Natural killer cell (primary cell): ENCODE measurements at places on chromosomes 12 and 14. TPM values are rescaled to one million over a fixed set of nuclear protein-coding genes. Genes with fewer than 3 reads are reported as not detected.

DNA sequence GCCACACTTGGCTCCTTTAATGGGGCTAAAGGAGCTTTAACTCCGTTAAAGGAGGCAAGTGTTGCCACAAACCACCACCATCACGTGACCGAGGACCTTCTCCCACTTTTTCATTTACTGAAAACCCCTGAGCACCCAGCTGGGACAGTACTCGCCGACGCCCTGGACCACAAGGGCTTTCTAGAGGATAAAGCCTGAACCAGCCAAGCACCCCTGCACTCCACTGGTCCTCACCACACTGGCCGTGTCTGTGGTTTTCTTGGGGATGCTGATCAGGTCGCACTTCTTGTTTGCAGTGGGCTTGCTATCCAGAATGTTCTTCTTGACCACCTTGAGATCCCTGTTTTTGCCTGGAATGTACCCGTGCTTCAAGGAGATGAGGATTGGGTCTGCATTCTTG lies 14.7 kb upstream of the SELPLG start:
- DNase-seq: no peak

DNA sequence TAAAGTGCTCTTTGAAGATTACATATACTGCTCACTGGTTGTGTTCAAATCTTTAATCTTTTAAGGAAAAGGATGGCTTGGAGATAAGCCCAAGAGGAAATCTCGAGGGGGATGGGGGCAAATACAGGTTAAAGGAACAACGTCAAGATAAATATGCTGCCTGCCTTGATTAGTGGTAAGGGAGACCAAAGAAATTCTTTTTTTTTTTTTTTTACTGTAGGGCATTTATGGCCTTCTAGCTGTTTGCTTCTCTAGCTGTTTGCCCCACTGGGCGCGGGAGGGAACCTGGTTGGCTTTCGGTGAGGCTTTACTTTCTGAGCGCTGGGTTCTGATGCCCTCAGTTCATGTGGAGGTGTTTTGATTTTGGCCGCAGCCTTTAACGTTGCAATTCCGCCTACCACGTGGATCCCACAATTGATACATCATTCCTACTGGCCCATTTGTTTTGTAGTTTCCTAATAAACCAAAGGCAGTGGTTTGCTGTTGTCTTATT lies 5.7 kb downstream of the CCND2 start:
- DNase-seq: no peak

- DNase-seq: no peak
Observed at GRCh38 chr14:98580131-98580678, 691.8 kb downstream of the BCL11B start.

DNA sequence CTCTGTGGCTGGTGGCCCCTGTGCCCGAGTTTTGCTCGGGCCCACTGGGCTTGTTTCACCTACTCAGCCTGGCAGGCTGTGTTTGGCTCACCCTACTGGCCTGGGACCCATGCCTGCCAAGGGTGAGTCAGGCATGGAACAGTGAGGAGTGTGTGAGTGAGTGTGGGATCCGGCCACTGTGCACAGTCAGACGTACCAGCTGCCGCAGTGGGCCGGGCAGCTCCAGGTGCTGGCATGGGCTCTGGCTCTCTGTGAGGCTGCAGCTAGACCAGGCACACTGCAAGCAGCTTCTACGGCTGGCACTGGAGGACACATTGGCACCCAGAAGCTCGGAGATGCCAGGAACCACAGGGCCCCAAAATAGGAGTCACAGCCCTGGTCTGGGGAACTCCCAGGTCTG lies 40.6 kb downstream of the HSD17B6 start:
- no peak for DNase-seq

The SERPINA12 gene
- not detected for total RNA-seq
